Motor neuron (in vitro differentiated cells): ENCODE measurements at places on chromosomes 7 and 10.
A peak's percentile ranks its signal among the peaks of the same experiment; 100 is the strongest.

DNA sequence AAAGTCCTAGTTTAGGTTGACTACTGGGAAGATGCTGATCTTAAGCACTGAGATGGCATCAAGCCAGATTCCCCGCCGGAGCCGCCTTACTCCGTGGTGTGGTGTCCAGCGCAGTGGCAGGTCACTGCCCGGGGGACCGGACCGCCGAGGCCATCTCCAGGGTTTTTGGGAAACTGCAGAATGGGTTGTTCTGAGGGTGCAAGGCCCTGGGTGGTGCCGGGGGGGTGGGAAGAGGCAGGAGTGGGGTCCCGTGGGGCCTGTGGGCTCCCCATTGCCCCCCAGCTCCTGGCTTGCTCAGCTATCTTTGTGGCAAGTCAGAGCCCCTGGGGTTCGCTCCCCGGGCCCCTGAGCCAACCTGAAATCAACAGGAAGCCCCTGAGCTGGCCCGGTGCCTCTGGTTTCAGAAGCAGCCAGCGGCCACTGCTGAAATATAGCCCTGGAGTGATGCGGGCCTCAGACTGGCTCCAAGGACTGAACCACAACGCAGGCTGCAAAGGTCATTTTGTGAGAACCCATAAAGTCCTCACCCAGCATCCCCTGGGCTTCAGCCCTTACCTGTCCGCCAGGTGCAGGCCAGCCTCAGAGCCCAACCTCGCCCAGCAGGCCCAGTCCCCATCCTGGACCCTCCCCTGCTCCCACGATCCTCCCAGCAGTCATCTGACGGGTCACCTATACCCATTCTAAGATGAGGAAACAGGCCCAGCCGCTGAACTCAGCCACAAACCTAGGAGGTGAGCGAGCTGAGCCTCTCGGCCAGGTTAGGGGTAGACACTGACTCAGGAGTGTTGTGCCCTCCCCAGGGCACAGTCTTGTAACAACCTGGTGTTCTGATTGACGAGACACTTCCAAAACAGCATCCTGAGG, 102.7 kb downstream of the PDGFA start:
- no peak for ATAC-seq

DNA sequence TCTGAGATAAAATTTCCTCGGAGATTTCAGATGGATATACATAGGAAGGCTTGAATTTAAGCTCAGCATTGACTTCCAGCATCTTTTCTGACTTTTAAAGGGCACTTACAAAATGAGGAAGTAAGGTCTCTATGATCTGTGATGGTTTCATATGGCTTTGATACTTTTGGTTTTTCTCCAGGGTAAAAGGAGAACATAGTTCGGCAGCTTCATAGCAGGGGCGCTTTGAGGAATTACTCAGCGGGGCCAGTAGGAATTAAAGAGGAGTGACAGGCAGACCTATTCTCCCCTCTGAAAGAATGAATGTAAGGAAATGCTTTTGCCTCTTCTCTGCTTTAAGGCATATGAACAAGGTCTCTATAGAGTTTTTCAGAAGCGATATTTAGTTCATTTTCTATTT, 80.0 kb upstream of the PCDH15 start:
- no peak for ATAC-seq

DNA sequence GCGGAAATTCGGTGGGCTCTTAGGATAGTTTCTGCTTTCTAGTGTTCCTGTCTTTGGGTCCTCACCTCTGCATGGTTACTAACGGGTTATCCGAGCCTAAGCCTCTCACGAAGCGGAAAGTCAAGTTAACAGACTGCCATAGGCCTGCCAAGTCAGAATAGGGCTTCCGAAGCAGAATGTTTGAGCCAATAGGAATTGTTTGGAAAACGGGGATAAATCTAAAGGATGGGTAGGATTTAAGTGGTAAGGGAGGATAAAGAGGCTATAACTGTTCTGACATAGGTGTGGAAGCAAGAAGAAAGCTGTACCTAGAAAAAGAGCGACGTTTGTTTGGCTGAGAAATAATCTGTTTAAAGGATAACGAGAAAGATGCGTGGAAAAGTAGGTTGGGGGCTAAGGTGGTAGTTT, 851 bp downstream of the TMEM254 start:
- no peak for ATAC-seq

GRCh38 chr7:108413782-108414492, 42.3 kb downstream of the NRCAM start:
- ATAC-seq, result peak; percentile 63

GRCh38 chr10:52772623-52773022, at the start of gene MBL2:
Gene MBL2 (minus strand): TSS chr10:52772784. CDS start chr10:52771635, 1,149 bp downstream.
- ATAC-seq, result no peak

GRCh38 chr10:97336942-97337831, 2.7 kb upstream of the FRAT2 start:
- ATAC-seq, result no peak

GRCh38 chr10:117373823-117374505, 1.3 kb downstream of the PDZD8 start:
- peak; percentile 2 for ATAC-seq

GRCh38 chr10:82282782-82283456, 407.9 kb downstream of the NRG3 start:
- ATAC-seq, result no peak

DNA sequence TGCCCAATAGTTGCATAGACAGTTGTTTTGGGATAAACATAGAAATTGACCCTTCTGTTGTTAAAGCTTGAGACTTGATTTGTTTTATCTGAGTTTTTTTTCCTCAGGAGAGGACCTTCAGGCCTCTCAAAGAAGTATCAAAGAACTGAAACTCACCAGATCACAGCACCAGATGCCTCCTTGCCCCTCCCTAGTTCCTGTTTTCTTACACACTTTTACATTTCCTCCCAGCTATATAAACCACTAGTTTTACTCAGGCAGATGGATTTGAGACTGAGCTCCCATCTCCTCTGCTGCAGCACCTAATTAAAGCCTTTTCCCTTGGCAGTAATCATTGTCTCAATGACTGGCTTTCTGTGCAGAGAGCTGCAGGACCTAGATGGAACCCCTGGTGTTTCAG, 150.6 kb upstream of the NRG3 start:
- no peak for ATAC-seq

GRCh38 chr7:28276298-28276697, 95.7 kb upstream of the JAZF1 start:
- no peak for ATAC-seq

DNA sequence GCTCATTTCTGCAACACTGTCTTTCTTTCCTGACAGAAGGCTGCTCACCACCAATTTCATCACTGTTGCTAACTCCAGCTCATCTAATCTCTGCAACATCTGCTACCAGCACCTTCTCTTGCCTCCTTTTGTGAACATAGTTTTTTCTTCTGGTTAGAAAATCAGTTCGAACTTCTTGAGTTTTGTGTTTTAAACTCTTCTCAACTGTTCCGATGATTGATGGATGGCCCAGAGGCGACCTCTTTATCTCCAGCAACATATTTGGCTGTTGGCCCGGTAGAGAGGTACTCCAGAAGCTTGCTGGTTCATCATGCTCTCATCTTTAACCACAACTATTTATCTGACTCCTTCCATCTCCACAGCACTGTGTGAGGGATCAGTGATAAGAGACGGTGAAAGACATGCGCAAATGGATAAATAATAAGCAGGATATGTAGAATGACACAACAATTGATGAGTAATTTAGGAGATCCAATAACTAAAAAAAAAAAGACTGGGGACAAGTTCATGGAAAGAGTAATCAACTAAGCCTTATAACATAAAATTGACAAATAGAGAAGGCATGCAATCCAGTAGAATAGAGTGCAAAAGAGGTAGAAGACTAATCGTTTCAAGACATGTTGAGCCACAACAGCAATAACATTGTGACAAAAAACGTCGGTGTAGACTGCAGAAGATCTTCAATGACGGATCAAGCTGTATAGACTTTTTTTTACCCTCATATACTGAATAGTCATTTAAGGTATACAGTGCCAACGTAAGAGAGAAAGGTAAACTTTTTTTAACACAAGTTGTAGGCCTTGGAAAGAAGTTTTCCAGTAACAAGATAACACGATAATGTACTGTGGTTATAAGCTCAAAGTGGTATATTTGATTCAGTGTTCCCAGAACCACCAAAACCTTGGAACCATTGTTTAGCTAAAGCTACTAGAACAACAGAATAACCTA, 152.2 kb downstream of the CRPPA start:
- no peak for ATAC-seq

- no peak for ATAC-seq
Measured at GRCh38 chr10:88725798-88726197, 19.7 kb downstream of the LIPK start.

DNA sequence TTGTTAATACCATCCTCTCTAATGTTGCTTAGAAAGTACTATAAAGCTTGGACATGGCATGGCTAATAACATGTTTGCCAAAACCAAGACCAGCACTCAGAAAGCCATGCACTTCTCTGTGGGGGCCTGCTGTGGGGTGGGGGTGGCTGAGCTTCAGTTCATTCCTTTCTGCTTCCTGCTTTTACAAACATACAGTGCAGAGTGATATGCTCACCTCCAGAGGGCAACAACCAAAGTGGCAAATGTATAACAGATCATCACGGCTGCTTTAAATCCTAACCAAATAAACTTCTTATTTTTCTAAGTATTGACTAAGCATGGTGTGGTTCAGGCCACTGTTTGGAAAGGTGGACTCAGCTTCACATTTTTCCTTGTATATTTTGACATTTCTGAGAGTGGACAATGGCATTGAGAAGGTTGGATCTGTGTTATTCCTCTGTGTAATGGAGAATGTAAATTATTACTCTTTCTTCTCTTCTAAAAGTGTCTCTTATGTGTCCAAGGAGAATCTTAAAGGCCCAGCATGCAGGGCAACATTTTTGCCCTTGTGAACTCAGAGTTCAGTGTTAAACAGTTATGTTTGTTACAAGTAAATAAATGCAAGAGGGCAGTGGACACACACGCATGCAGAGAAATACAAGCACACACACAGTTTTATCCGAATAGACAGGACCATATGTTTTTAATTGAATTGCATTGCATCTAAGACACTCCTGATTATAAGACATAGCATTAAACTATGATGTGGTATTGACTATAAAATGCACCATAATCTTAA, 186.1 kb downstream of the HERPUD2 start:
- ATAC-seq, result no peak

DNA sequence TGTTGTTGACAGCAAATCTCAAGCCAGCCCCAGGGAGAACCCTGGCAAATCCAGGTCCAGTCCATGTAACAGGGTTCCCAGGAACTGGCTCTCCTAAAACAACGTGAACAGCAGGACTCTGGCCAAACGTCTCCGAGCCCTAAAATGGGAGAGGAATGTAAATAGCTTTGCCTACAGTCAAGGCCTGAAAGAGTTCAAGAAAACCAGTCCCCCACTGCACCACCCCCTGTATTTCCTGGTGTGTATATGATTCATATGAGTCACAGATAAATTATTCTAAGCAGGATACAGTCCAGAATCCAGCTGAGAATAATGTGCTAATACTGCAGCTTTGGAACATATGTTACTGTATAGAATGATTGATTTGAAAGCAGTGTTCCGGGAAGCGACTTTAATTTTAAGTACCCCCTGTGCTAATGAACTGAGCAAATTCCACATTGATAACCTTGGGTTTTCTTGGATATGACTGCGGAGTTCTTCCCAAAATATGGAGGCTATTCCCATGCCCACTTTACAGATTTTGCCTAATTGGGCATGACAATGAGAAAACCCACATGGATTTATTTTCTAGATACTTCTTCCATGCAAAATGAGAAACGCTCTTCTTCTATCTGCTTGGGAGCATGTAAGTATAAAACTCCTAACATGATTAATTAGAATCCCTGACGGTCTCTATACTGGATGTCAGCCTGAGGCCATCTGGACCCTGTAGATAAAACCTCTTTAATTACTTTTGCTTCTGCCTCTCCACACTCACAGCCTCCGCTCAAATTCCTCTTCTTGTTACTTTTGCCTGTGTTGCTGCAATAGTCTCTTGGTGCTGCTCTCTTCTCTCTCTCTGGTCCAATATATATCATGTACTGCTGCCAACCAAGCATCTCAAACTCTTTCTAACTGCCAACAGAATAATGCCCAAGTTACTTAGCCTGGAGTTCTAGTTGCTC, 50.2 kb downstream of the LAMB4 start:
- no peak for ATAC-seq

DNA sequence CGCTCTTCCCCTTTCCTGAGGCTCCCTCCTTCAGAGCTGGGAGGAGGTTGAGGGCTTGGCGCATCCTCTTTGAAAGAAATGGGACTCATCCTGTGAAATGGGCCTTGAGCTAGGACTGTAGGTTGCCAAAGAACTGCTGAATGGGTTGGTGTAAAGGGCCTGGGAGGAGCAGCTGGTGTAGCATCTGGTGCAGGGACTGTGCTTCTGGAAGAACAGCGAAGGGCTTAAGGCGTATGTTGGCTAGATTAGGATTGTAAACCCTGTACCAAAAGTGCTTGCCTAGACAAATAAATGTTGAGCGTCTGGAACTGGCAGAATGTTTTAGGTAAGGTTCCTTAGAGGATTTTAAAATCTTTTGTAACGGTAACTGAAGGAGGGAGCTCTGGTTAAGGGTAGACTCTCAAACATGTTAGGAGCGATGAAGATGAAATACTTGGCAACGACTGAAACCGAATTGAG, 563 bp downstream of the STAM start:
- peak; percentile 45 for ATAC-seq

GRCh38 chr7:137074391-137075030, 206.1 kb downstream of the CHRM2 start:
- ATAC-seq, result no peak

- no peak for ATAC-seq
Measured at GRCh38 chr10:62614389-62615157, 189.9 kb upstream of the ADO start.

DNA sequence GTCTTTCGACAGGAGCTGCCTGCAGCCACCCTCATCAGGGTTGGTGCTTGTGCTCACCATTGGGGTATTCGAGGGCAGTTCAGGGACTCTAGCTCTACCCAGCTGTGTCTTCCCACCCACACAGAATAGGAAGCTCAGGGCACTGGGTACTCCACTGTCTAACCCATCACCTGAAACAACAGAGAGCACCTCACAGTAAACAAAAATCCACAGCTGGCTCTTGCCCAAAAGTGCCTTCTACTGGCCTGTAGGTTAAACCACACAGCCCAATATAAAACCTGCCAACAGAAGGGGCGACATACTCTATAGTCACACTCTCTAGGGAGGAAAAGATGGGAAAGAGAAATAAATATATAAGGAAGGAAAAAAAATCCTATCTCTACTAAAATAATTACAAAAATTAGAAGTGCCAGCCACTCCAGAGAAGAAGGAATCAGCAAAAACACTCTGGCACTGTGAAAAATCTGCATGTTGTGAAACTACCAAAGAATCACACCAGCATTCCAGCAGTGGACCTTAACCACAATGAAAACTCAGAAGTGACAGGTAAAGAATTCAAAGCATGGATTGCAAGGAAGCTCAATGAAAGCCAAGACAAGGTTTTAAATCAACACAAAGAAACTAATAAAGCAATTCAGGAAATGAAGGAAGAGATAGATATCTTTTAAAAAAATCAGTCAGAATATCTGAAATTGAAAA, 110.0 kb downstream of the HGF start:
- ATAC-seq, result no peak

GRCh38 chr10:94402843-94403379, 570 bp downstream of the TBC1D12 start:
- ATAC-seq, result peak; percentile 22

DNA sequence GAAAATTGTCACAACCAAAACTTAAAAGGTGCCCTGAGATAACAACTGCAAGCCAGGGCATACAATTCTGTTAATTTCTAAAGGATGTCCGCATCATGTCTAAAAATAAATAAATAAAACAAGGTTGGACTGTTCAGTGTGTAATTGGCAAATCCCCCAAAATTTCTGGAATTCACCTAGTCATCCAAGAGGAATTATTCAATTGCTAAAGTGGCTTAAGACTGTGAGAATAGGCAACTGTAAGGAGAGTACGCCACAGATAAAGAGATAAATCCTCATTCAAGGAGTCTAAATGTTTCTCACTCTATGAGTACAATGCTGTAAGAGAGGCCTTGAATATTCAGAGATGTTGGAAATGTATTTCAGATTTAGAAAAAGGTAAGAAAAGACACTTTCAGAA, 37.2 kb downstream of the PIK3AP1 start:
- ATAC-seq, result no peak
